ENCODE measurements at places on chromosomes 16 and 17.

DNA sequence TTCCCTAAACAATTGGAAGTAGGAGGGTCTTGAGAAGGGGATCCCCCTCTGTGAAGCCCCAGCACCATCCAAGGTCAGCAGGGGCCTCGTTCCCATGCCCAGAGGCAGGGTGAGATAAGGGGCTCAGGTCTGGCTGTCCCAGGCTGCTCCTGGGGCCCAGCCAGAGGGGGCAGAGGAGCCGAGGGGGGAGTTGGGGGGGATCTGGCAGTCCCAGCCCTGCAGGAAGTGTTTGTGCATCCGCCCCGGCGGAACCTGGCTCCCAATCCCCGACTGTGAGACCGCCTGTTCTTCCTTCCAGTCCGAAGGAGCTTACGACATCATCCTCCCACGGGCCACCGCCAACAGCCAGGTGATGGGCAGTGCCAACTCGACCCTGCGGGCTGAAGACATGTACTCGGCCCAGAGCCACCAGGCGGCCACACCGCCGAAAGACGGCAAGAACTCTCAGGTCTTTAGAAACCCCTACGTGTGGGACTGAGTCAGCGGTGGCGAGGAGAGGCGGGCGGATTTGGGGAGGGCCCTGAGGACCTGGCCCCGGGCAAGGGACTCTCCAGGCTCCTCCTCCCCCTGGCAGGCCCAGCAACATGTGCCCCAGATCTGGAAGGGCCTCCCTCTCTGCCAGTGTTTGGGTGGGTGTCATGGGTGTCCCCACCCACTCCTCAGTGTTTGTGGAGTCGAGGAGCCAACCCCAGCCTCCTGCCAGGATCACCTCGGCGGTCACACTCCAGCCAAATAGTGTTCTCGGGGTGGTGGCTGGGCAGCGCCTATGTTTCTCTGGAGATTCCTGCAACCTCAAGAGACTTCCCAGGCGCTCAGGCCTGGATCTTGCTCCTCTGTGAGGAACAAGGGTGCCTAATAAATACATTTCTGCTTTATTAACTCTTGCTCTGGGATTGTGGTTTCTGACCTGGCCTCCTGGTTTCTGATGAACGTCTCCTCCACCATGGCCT lies 14.9 kb downstream of the GPRC5C start:
- no peak for DNase-seq

- DNase-seq = peak; percentile 70
These were observed 149.1 kb downstream of the PRKCA start for GRCh38 chr17:66451188-66452149.

DNA sequence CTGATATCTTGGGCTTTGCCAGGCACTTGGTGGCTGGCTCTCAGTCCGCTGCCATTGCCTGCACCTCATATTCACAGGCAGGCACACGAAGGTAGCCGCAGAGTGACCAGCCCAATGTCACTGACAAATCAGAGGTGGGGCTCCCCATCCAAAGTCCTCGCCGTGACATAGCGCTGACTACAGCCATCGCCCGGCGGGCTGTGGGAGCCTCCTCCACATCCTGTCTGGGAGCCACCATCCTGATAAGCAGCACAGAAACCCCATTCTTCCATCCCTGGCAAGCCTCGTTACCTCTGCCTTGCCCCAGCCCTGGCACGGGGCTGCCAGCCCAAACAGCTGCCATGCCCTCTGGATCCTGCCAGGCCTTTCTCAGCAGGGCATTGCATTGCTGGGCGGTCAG lies 437.8 kb downstream of the SLC39A11 start:
- DNase-seq = no peak

GRCh38 chr17:45410144-45411091 lies 22.3 kb downstream of the ARHGAP27 start:
- no peak for DNase-seq

- peak; percentile 42 for DNase-seq
These were observed 2.8 kb upstream of the UBTF start for GRCh38 chr17:44222112-44222869.

DNA sequence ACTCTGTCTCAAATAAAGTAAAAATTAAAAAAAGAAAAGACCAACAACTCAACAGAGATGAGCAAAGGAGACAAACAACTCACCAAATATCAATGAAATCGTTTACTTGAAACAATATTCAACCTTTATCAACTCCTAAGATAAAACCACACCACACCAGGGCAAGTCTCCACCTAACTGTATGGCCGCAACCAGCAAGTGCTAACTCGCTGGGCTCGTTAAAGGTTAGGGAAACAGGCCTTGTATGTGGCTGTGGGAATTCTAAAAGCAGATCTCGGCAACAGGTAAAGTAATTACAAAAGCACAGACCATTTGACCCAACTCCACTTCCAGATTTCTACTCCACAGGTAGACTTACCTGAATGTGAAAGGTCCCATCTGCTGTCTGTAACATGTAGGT lies 9.3 kb downstream of the ZCCHC14 start:
- no peak for DNase-seq

DNA sequence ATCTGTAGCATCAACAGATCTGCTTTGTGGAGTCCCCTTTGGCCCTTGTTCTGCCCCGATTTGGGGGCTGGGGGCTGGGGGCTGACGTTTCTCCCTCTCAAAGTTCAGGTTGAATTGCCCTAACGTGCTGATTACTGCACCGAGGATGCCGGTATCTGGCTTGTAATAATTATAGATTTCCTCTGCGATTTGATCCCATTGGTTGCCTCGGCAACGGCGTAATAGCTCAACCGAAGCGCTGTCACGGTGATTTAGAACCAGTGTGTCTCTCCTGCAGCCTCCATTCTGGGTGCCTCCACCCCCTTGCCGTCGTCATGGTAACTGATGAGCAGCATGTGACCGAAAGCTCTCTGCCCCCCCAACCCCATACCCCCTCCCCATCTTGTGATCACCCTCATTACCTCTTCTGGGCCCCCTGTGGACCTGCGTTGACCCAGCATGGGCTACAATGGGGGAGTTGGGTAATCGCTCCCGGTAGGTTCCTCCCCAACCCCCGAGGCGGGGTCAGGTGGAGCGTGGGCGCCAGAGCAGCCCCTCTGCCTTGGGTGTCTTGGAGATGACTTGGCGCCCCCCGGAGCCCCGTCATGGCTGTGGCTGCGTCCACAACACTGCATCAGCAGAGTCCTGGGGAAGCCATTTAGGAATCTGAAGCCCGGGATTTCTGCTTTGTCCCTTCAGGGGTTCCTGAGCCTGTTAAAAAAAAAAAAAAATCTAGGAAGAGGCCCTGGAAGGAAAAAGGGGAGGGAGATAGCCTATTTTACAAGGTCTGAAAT lies 38.4 kb downstream of the ABAT start:
- no peak for DNase-seq

DNA sequence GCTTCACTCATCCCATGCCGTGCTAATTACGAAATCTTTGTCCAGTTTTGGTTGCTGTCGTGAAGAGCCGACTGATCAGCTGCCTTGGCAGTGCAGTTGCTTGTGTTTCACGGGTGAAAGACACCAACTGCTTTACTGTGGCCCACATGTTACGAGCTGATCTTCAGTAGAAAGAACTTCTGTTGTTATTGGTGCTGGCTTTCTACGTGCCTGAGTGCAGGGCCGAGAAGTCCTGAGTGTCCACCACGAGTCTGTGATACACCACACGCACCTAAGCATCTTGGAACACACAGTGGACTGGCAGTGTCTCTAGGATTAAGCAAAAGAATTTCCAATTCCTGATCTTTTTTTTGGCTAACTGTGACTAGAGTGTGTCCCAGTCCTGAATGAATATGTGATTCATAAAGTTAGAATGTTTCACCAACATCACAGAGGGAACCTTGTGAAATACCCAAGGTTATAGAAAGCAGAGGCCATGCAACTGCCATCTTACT lies 70.4 kb upstream of the CLEC18A start:
- DNase-seq = no peak

DNA sequence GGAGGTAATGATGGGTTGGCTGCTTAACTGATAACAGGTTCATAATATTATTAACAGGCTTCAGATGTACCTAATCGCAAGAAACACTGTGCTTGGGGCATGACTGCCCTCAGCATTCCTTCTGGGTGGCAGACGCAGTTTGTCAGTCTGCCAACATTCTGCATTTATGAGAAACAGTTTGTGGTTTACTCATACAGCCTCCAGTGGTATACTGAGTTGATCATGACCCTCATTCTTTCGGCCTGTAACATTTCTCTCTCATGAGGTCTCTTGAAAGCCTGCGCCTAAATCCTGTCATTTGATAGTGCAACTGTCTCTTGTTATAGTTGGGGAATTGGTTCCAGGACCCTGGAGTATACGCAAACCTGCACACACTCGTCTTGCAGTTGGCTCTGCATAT lies 4.9 kb upstream of the RUSF1 start:
- DNase-seq = no peak

DNA sequence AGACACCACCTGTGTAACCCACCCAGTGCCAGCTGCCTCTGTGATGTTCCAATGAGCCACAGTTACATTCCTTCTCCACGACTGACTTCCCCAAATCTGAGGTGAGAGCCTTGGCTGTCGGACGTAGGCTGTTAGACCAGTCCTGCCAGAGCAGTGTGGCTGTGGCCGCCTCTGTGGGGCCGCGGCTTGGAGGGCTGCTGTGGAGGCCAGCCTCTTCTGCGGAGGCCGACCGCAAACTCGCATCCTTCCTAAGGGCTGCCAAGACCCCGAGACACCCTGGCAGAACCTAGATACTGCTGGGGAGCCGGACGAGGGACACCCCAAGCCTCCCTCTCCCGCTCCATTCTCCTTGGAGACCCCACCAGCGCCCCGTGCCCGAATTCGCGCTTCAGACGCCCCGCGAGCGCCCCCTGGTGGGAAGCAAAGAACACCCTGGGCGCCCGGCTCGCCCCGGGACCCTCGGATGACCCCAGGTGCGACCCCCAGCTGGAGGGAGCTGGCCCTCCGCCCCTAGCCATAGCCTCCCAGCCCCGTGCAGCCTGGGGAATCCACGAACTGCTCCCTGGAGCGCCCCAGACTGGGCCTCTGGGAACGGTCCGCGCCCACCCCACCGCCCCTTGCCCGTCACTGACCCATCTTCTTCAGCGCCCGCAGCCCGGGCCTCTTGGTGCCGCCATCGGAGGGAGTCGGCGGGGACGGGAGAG lies 547 bp downstream of the PLCD3 start:
- peak; percentile 66 for DNase-seq

GRCh38 chr16:89921702-89922476 lies 1.3 kb upstream of the TUBB3 start:
- DNase-seq = peak; percentile 76

DNA sequence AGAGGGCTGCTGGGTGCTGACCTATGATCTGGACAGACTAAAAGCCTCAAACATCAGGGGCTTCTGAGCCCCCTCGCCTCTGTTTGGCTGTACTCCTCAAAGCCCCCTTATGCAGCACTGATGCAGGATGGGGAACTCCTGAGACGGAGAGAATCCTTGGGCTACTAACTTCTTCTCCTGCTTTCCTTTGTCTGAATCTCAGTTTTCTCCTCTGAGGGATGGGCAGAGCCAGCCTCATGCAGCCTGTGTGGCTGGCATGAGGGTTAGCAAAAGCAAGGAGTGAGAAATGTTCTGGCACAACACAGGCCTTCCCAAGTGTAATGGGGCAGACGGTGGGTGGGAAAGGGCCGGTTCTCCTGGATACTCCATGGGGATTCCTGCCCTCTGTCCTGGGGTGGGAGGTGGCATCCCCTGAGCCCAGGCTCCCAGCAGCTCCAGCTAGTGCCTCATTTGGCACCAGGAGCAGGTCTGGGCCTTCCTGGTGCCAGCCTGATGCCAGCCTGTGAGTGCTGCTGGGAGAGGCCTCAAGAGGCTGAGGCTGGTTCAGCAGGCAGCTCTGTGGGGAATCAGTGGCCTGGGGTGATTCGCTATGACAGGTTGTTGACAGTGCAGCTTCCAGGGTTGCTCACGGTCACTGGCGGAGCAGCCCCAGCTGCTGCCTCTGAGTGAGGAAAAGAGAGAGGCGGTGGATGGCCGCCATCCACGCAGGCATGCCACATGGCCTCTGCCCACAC lies 4.0 kb upstream of the BRD7 start:
- DNase-seq = no peak

GRCh38 chr17:45060382-45060796 lies 728 bp upstream of the NMT1 start:
- DNase-seq = peak; percentile 27

DNA sequence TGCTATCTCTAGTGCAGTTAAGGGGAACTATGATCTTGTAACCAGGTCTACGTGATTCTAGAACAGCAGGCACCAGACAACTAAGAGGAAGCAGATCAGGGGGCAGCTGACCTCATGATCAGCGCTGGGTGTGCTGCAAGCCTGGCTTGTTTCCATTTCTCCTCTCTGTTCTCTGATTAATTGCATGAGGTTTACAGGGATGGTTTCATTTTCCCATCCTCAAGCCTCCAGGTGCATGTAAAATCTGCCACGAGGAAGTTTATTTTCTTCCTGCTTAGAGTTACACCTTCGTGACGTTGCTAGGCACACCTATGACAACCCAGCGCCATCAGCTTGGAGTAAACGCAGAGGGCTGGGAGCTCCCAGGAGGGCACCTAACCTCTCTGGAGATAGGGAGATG lies 4.3 kb upstream of the NUPR1 start:
- DNase-seq = no peak

GRCh38 chr17:74276541-74277009 lies 2.5 kb downstream of the DNAI2 start:
- no peak for DNase-seq

DNA sequence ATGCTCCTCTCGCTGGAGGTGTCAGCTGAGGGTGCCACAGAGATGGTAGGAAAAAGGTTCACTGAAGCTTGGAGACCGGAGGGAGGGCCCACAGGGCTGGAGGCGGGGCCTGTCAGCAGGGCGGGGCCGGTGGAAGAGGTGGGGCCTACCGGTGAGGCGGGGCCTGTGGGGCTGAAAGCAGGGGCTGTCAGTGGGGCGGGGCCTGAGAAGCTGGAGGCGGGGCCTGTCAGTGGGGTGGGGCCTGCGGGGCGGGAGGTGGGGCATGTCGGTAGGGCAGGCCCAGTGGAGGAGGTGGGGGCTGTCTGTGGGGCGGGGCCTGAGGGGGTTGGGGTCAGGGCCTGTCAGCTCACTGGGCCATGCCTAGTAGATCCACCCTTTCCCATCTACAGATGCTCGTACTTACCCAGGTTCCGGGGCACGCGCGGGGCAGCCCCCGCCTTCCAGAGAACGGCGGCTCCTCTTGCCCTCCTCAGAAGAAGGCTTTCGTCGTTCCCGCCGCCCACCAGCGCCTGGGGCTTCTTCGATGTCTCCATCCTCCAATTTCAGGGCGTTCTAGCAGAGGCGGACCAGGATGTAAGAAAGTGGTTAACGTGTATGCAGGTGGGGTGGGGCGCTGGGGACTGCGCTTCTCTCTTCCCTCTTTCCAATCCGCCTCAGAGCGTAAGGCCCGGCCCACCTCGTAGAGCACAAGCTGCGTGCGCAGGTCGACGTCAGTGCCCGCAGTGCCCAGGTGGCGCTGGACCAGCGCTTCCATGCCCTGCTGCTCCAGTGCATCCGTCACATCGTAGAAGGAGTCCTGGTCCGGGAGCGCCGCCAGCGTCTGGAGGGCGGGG lies 9.8 kb downstream of the TMEM208 start:
- peak; percentile 100 for DNase-seq

GRCh38 chr17:4142107-4142900 lies 526 bp downstream of the ZZEF1 start:
- no peak for DNase-seq

DNA sequence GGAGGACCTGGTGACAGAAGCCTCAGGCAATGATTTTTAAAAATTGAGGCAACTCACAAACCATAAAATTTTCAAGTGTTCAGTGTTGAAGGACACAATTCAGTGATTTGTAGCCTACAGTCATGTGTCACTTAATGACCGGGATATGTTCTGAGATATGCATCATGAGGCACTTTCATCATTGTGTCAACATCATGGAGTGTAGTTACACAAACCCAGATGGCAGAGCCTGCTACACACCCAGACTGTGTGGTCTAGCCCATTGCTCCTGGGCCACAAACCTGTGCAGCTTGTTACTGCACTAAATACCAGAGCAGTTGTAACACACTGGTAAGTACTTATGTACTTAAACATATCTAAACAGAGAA lies 1.6 kb downstream of the PRSS41 start:
- no peak for DNase-seq
